ENCODE measurements at places on chromosomes 4 and X. TPM values are rescaled to one million over a fixed set of nuclear protein-coding genes. Genes with fewer than 3 reads are reported as not detected.

Gene HS3ST1
- 7.6 TPM for total RNA-seq

DNA sequence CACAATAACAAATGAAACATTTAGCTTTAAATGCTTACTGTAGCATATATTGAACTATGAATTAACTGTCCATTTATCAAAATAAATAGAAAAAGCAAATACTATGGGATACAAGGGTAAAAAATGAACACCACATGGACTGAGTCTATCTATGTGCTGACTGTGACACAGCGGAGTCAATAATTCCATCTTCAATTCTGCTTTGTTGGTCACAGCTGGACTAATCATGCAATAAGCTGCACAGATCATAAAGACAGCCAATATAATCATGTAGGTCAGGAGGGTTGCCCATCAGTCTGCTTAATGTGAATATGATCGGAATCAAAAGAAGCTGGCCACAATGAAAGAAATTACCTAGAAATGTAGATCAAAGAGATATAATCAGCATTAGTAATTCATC lies 95.7 kb upstream of the FAM47A start:
- DNase-seq, result no peak

DNA sequence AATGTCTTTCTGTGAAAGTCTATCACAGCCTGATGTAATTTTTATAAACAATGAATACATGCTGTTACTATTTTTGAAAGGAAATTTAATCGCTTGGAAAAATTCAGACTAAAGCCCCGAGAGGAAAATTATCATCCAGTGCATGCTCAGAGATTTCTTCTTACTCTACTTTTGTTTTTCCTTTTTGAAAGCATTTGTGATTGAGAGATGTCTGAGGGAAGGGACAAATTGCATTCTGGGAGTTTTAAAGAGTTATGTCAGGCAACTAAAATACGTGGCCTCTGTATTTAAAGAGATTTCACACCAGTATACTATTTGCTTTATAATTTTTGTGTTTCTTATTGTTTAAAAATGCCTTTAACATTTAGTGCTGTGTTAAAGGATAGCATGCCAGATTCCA lies 1.4 kb upstream of the ZFX start:
- no peak for DNase-seq

- DNase-seq, result no peak
These were observed 290.2 kb upstream of the VCX start for GRCh38 chrX:7552760-7553159.

- DNase-seq, result no peak
These were observed 29.7 kb downstream of the SLIT2 start for GRCh38 chr4:20281453-20281852.

- DNase-seq, result no peak
These were observed 1532.4 kb upstream of the TENM3 start for GRCh38 chr4:180710628-180711337.

Data from colonic mucosa (tissue), 4 donors.